Urinary bladder (tissue), 4 donors: ENCODE measurements at places on chromosomes 2 and 18.
A peak's percentile ranks its signal among the peaks of the same experiment; 100 is the strongest.

DNA sequence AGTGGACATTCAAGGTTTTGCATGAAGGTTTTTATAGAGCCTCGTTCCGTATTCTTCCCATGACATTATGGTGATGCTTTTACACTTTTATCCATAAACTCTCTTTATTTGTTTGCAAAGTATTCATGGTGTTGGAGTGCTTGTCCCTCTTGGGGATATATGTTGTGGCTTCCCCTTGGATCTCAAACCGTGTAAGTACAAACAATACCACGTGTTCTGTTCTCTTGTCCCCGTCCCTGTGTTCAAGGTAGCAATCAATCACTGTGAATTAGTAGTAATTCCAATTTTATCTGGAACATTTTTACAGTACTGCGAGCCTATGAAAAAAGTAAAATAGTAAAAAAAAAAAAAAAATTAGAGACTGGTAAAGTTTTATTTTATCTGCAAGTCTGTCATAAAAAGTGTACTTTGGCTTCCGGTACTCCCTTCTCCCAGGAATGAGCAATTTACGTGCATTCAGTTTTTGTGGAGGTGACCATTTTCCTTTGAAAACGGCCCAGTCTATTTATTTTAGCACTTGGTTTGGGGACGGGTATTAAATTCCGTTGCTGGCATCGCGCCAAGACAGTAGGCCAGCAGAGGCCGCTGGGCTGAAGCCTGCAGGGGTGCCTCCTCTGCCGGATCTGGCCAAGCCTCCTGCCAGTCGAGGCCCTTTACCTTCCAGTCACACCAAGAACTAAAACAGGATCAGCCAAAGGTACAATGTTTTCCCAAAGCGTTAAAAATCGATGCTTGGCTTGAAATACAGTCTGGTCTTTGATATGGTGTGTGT lies 175.7 kb downstream of the SOCS6 start:
- DNase-seq = peak; percentile 23

DNA sequence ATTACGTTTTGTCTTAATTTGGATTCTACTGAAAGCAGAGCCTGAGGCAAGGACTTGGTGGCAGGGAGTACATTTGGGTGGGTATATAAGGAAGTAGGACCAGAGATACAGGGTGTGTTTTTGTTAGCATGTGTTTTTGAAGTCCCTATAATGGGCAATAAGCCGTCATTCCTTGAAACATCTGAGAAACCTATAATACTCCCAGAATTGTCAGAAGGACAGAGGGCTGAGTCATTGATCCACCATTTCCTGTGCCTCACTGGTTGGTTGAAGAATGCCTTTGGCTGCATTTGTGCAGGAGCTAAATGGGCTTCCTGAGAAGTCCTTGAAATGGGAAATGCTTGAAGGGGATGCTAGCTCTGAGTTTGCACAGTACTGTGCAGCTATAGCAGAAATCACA lies 281.8 kb upstream of the ZEB2 start:
- no peak for DNase-seq

GRCh38 chr2:157830696-157831570 lies 45.2 kb downstream of the ACVR1 start:
- DNase-seq = no peak

GRCh38 chr2:5985536-5986385 lies 293.6 kb downstream of the SOX11 start:
- no peak for DNase-seq

- no peak for DNase-seq
Observed at GRCh38 chr2:134917360-134917865, 1.2 kb upstream of the CCNT2 start.

GRCh38 chr18:44396550-44396949 lies 284.1 kb upstream of the SETBP1 start:
- DNase-seq = no peak

DNA sequence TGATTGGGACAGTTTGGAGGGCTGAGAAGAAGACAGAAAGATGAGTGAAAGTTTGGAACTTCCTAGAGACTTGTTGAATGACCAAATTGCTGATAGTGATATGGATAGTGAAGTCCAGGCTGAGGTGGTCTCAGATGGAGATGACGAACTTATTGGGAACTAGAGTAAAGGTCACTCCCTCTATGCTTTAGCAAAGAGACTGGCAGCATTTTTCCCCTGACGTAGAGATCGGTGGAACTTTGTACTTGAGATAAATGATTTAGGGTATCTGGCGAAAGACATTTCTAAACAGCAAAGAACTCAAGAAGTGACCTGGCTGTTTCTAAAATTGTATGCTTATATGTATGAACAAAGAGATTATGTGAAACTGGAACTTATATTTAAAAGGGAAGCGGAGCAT lies 221.2 kb upstream of the KCNJ3 start:
- no peak for DNase-seq

DNA sequence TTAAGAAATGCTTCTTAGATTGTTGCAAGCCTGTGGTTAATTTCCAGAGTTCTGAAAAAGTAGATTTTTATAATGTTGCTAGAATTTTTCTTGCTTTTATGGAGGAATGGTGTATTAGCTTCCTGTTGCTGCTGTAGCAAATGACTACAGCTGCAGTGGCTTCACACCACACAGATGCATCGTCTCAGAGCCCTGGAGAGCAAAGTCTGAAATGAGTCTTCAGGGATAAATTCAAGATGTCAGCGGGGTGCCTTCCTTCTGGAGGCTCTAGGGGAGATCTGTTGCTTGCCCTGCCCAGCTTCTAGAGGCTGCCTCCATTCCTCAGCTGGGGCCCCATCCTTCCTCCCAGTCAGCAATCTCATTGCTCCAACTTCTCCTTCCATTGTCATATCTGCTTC lies 187.8 kb downstream of the ZNF516 start:
- DNase-seq = no peak

- no peak for DNase-seq
Observed at GRCh38 chr2:148282201-148282600, 261.3 kb downstream of the MBD5 start.
